ENCODE measurements at places on chromosomes 11 and 22.

DNA sequence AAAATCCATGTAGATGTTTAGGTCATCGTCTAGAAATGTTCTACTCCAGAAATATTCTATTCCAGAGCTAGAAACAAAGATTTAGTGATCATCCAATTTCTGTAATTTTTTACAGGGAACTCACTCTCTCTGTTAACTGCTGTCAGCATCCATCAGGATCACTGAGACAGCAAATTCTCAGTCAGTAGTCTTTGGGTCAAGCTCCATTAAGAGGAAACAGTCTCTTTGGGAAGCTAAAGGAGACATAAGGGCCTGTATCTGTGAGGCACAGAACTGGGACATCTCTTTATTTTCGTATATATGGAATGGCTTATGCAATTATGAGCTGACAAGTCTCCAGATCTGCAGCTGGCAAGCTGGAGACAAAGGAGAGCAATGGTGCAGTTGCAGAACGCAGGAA, 48.3 kb downstream of the PIK3C2A start:
- no peak for DNase-seq

DNA sequence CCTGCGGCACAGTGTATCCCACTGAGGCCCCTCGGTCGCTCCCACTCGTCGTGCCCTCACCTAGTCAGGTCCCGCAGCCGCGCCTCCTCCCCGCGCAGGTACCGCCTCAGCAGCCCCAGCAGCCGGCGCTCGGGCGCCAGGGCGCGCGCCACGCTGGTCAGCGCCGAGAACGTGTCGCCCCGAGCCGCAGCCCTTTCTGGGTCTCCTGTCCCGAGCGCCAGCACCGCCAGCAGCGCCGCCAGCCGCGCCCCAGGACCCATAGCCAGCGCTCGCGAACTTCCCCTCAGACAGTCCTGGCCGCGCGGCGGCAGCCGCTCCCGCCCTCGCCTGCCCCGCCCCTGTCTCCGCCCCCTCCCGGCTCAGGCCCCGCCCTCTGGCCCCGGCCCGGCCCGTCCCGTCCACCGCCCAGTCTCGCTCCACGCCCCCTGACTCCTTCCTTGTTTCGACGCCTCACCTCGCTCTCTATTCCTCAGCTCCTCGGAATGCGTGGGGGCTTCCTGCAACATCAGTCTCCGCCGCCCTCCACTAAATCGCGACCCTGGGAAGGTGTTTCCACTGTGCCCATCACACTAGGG, at the start of gene P4HA3:
Gene P4HA3 (minus strand): TSS at position 289 of the 575 bp plus-strand sequence. CDS start 29 bp downstream, at position 260.
- DNase-seq = peak; percentile 29

GRCh38 chr11:125157953-125158680, 6.4 kb upstream of the PKNOX2 start:
- no peak for DNase-seq

DNA sequence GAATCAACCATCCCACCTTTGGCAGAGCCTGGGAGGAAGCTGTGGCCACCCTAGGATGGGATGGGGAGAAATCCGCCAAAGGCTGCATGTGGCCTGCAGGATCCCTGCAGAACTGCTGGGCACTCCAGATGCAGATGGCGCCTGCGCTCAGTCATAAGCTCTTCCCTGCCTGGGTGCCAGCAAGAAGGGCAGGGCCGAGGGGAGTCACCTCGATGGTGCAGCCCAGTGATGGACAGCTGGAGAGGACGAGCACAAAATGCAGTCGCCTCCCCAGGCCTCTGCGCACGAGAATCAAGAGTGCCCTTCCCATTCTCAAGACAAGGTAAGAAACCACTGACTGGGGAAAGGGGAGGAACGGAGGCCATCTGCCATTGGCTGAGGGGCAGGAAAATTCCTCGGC, 693.6 kb downstream of the TBC1D22A start:
- no peak for DNase-seq

DNA sequence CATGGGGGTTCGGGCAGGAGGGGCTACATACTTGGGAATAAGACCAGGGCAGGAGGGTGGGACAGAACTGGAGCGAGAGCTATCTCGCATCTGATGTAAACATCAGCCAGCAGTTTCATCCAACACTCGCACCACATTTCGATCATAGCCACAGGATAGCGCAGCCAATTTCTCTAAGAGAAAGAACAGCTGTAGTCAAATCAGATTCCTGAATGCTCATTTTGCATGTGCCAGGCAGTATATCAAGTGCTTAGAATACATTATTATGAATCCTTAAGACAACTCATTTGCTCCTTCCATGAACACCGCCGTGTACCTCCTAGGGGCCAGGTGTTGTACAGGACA, 14.5 kb downstream of the DGCR2 start:
- no peak for DNase-seq

DNA sequence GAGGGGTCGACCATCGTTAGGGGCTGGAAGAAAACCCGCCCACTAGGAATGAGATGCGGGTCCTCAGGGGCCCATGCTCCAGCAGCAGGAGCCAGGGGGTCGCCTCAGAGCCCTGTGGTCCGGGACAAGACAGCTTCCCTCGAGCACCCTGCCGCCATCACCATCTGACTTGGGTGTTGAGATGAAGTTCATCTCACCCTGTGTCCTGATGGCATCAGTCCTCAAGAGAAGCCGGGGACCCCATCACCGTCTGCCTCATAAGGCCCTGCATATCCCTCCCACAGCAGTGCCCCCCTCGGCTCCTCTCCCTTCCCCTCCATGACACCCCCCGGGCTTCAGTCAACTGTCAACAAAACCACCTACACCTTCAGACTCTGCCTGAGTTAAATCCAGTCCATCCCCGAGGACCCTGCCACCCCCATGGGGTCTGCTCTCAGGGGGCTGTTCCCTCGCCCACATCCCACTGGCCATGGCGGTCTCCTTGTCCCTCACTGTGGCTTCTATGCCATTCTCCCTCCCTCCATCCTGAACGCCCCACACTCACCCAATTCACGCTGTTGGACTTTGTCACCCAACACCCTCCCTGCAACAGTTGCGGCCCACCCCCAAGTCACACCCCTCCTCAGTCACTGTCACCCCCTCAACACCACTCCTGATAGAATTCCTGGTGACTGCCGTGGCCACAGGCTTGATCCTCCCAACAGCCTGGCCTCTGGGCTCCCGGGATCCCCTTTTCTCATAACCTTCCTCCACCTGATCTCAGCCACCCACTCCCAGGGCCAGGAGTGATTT, 87.7 kb upstream of the RTL6 start:
- no peak for DNase-seq

GRCh38 chr11:126265811-126266210, 2.9 kb downstream of the SRPRA start:
- DNase-seq = no peak

Data from renal pelvis (tissue), 12 donors.